ENCODE measurements at places on chromosomes 3 and 15.
A peak's percentile ranks its signal among the peaks of the same experiment; 100 is the strongest.

DNA sequence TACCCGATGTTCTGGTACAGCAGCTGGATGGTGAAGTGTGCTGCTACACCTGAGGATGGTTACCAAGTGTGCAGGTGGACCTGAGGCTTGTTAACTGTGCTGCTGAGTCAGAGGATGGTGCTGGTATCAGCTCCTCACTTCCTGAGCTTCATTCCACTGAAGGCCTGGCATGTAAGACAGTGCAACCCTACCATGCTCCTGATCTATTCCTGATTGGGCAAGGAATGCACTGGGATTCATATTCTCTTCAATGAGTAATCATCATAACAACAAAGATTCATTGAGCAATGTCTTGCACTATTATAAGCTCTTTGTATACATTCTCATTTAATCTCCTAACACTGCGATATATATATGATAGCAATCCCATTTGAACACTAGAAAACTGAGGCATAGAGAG, 62.9 kb upstream of the THSD4 start:
- DNase-seq = no peak

DNA sequence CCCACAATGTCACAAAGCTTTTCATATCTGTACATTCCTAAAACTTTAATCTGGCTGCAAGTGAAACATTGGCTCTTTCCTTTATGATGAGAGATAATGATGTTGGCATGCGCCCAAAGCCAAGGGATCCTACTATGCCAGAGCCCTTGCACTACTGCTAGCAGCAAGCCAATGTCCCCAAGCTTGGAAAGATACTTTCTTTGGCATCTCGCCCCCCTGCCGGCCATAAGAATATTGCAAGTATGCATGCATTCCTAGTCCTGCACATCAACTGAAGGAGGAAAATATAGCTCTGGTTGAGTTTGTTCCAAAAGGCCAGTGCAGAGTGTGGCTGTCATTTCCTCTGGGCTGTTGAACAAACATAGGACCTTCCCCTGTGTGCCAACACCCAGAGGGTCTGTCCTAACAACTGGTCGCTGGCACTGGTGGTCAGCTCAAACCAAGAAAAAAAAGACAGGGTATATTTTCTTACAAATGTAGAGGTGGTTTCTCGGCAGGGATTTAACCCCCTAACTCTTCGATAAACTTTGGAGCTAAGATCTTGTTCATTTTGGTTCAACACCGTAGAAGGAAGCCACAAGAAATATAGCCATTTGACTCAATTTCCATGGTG, 120.9 kb upstream of the ZBED2 start:
- DNase-seq = peak; percentile 65

DNA sequence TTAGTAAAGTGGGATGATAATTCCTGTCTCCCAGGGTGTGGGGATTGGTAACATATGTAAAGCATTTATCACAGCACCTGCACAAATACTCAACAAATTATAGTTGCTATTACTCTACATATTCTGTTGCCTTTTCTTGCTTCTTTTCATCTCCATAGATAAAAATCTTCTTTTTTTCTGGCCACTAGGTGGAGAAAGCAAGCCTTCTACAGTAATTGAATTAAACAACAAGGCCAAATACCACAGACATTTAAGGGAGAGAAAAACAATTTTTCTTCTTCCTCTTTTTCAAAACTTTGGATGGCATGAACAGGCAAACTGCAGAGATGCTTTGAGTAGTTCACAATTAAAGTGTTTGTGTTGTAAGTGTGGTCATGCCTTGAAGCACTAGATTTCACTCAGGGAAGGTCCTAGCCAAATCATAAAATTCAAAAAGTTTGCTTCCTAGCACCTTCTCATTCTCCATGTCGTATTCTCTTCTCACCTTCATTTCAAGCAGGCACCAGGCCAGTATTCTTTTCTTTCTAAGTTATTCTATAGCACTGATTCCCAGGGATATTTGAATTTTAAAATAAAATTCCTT, 493.4 kb upstream of the TGFBR2 start:
- no peak for DNase-seq

GRCh38 chr3:111681661-111682426, 86.7 kb upstream of the ZBED2 start:
- no peak for DNase-seq

DNA sequence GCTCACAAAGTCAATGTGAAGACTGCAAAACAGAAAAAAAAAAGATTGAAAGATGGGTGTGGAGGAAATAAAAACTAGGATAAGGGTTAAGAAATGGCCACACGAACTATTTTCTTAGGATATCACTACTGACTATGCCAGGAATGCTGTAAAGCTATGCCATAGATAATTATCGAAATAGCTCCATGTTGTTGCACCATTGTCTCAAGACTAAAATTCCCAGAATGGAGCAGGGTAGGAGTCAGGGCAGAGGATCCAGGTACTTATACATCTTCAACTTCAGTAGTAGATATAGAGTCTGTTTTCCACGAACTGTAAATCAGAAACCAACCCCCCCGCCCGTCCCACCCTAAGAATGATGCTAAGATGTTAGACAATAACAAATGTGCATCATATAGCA, 302.2 kb downstream of the NAALADL2 start:
- DNase-seq = no peak

DNA sequence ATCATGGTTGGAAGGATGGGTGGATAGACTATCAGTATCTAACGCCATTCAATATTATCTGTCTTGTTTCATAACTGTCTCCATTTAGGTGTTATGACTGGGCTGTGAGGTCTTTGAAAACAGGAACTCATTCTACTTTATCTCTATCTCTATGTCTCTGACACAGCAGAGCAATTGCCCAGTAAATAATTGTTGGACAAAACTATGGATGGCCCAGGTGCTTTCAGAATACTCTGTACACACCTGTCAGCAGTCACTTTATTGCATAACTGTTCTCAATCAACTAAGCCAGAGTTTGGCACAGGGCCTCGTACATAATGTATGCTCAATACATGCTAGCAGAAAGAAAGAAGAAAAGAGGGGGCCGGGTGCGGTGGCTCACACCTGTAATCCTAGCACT, 210.3 kb downstream of the OPA1 start:
- no peak for DNase-seq

DNA sequence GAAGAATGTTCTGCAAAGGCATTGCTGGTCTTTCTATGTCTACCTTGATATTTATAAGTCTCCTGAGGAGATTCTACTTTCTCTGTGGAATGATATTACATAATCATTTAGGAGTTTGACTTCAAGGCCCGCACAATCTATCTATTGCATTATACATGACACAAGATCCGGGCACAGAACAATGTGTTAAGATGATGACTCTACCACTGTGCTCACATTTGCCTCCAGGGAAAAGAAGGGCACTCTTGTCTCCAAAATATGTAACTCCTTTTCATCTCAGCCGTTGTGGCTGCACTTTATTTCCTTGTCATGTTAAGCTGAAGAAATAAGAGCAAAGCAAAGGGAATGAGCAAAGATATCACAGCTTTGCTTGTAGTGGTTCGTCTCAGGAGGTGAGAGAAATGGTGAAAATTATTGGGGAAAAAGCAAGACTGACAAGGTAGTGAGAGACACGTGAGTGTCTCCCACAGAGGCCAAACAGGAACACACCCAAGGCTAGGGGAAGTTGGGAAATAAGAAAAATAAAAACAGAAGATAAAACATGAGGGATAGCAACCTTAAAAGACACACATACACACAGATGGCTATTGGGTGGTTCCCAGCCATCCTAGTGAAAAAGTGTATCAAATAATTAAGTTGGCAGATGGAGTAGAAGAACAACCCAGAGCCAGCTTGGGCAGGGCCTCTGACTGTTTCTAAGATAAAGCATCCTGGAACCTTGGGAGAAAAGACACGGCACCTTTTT, 184.3 kb downstream of the P3H2 start:
- no peak for DNase-seq

- no peak for DNase-seq
These were observed 22.0 kb upstream of the LEKR1 start for GRCh38 chr3:156803952-156804741.

- DNase-seq = no peak
These were observed 25.4 kb upstream of the MRPS22 start for GRCh38 chr3:139318431-139318816.

DNA sequence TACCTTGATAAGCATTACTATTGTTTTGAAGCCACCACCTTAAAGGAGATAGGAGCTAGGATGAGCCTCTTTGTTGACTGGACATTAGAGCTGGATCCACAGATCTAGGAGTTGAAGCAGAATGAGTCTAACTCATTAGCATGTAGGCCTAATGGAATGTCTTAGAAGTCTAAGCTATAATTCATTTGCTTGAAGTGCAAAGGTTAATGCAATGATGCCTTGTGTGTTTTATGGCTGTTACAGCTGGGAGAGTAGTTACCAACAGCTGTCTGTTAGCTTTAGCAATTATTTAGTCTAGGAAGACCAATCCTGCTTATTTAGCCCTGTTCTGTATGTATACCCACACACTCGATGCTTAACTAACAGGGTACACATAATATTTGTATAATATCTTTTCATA, 419.3 kb downstream of the TUSC7 start:
- DNase-seq = no peak
